ENCODE measurements at places on chromosomes 5 and 9. TPM values are rescaled to one million over a fixed set of nuclear protein-coding genes. Genes with fewer than 3 reads are reported as not detected.

The AGXT2 gene
- not detected for total RNA-seq

GRCh38 chr9:38294220-38294960 is 98.1 kb upstream of the ALDH1B1 start:
- no peaks in the 10 kb centered on the region for H3K4me1 ChIP-seq
- no peak overlapping the region for H3K27ac ChIP-seq
- DNase-seq, result no peak

DNA sequence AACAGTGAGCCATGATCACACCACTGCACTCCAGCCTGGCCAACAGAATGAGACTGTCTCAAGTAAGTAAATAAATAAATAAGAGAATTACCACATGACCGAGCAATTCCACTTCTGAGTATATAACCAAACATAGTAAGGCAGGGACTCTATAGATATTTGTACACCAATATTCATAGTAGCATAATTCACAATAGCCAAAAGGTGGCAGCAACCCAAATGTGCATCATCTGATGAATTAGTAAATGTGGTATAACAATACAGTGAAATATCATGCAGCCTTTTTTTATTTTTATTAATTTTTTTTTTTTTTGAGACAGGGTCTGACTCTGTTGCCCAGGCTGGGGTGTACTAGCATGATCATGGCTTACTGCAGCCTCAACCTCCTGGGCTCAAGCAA is 33.1 kb downstream of the ALDH7A1 start:
- H3K27me3 ChIP-seq, result no peaks in the 10 kb centered on the region
- no peaks in the 10 kb centered on the region for H3K4me1 ChIP-seq
- no peak overlapping the region for H3K27ac ChIP-seq
- no peaks in the 10 kb centered on the region for H3K36me3 ChIP-seq

GRCh38 chr9:134778841-134779411 is 101.7 kb upstream of the FCN2 start:
- no peaks in the 10 kb centered on the region for H3K27me3 ChIP-seq
- H3K36me3 ChIP-seq, result no peaks in the 10 kb centered on the region
- no peaks in the 10 kb centered on the region for H3K4me1 ChIP-seq
- no peak overlapping the region for H3K27ac ChIP-seq

DNA sequence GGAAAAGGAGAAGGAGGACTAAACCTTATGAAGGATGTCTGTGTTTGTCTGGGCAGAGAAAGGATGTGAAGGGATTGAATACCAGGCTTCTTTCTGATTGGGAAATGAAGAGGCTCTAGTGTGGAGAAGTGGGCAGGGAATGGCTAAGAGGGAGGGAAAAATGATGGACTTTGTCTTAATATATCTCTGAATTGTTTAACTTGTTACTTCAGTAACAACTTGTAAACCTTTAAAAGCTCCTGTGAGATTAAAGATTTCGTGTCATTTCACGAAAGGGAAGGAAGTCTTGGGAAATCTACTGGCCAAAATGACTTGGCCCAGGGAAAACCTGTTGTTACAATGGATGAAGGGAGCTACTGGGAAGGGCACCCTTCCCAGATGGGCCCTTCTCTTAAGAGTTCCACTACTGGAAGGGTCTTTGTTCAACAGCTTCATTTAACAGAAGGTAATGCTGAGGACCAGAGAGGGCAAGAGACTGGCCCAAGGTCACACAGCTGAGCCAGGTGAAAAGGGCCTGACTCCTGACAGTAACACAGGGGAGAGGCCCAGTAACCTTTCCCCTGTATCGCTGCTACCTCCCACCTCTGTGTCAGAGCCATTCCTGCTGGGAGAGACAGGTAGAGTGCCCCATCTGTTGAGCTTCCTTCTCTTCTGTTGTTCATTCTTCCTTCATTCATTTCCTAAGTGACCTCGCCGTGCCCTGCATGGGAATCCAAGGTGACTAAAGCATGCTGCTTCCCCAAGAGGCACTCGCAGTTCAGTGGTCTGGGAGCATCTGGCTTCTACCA is 5.1 kb upstream of the TCOF1 start:
- no peak overlapping the region for H3K27ac ChIP-seq
- H3K4me1 ChIP-seq, result peaks cover 14% of the 10 kb centered on the region
- H3K27me3 ChIP-seq, result no peaks in the 10 kb centered on the region
- no peaks in the 10 kb centered on the region for H3K36me3 ChIP-seq
- no peak for DNase-seq
